ENCODE measurements at places on chromosomes 1 and 21.
A peak's percentile ranks its signal among the peaks of the same experiment; 100 is the strongest.

GRCh38 chr1:209249785-209250440 is 333.6 kb upstream of the CAMK1G start:
- no peak for DNase-seq

GRCh38 chr1:183327434-183328290 is 90.5 kb downstream of the NMNAT2 start:
- DNase-seq, result no peak

- no peak for DNase-seq
Measured at GRCh38 chr21:37528150-37528937, 161.8 kb downstream of the DYRK1A start.

DNA sequence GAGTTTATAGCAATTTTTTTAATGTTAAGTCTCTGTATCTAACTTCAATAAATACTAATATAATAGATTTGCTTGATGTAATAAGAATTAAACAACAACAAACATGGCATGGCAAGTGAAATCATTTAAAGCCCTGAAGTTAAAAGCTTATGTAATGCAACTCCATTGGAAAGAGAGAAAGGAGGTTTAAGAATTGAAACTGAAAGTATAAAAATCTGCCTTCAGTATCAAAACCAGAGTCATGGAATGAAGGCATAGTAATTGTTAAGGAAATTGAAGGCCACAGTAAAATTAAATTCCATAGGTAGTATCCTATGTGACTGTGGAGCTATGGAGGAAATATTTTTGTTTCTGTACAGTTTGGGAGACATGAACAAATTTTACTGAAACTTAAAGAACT is 55.1 kb downstream of the PRDX6 start:
- no peak for DNase-seq

GRCh38 chr1:173009597-173009996 is 41.1 kb downstream of the TNFSF18 start:
- DNase-seq, result no peak

GRCh38 chr1:109547463-109548320 is 723 bp upstream of the GNAI3 start:
- DNase-seq, result peak; percentile 47

DNA sequence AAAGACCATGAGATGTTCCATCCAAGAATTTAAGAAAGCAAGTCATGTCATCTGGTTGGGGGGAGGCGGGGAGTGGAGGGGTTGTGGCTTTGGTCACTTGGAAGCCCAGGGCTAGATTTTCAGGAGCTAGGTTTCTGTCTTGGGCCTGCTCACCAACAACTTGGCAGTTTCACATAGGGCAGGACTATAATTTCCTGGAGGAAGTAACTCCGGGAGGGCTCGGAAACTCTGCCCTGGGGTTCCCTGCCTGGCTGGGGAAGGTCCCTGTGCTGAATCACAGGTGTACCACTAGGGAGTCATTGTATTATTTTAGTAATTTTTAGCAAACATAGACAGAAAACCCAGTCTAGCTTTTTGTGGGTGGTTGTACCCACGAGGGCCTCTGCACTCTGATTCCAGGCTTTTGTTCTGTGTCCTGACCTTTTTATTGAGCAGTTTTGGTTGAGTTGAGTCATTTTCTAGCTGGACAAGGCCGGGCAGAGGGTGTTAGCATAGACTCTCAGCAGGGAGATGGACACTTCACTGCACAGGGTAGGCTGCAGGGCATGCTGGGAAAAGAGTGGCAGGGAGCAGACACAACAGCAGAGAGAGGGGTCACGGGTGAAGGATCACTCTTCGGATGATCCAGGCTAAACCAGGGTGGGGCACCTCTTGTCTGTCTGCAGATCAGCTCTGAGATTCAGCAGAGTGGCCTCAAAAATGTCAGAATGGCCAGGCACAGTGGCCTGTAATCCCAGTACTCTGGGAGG is 144.7 kb downstream of the GRIK3 start:
- DNase-seq, result no peak

DNA sequence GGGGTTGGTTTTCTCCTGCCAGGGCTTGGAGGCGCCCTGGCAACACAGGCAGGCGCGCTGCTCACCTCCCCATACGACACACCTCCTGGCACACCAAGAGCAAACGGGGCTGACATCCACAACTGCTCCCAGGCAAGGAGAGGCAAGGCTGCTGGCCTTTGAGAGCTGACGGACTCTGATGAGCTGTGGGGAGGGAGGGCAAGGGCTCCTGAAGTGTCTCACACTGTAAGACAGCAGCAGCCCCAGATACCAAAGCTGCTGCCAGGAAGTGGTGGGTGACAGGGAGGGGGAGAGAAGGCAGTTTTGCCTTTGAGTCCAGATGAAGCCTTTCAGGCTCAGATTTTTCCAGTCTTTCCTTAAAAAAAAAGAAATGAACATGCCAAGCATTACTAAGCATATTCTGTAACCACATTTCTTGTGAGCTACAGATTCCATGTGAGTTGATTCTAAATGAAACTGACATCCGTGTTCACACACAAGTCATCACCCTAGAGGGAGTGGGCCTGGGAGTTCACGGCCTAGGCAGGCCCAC is 24.3 kb downstream of the PGBD5 start:
- DNase-seq, result peak; percentile 58

DNA sequence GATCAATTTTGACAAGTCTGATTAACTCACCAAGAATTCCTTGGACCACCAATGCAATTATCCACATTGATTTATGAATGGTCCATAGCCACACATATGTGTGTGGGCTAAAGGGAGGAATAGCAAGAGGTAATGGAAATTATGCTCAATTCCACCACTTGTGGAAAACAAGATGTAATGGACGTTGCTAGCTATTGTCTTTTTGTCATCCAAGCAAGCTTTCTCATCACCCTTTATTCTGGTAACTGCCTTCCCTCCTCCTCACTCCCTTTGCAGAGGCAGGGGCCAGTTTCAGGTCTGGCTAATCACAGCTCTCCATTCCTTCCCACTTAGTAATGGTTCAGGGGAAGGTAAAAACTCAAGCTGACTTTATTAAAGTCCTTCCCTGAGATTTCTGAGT is 24.7 kb upstream of the RAB3GAP2 start:
- no peak for DNase-seq

DNA sequence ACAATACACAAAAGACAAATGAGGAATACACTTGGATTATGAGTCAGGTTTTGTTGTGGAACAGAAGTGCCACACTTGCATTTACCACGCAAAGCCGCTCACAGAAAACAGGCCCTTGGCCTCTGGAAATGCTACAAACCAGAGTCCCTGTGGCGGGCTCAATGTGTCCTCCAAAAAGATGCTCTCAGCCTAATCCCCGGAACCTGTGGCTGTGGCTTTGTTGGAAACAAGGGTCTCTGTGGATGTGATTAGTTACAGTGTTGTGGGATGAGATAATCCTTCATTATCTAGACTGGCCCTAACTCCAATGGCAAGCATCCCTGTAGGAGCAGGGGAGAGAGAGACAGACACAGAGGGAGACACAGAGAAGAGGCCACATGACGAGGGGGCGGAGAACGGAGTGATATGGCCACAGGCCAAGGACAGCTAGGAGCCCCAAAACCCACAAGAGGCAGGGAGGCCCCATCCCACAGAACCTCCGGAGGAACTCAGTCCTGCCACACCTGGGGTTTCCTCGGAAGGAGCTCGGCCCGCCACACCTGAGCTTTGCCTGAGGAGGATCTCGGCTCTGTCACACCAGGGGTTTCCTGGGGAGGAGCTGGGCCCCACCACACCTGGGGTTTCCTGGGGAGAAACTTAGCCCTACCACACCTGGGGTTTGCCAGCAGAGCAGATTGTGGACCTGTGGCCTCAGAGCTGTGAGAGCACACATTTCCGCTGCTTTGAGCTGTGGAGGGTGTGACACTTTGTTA is 55.4 kb downstream of the NPHP4 start:
- DNase-seq, result no peak
